Hematopoietic multipotent progenitor cell treated with erythropoietin and hydrocortisone succinate and interleukin-3 and kit ligand, for 8 days (in vitro differentiated cells): ENCODE measurements at places on chromosomes 2 and 18.

DNA sequence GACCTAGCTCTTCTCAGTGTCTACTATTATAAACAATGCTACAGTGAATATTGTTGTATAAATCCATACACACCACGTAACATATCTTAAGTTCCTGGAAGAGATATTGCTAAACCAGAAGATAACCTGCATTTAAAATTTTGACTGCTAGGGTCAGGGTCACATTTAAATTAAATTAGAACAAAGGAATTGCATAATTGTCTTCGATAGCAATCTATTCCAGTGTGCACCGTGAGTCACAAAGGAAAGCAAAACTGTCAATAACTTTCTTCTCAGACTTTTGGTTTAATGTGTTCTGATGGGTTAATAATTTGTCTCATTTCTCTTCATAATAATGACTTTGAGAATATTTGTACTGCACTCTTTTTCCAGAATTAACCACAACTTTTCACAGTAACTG, 4.2 kb downstream of the GEN1 start:
- DNase-seq = no peak

DNA sequence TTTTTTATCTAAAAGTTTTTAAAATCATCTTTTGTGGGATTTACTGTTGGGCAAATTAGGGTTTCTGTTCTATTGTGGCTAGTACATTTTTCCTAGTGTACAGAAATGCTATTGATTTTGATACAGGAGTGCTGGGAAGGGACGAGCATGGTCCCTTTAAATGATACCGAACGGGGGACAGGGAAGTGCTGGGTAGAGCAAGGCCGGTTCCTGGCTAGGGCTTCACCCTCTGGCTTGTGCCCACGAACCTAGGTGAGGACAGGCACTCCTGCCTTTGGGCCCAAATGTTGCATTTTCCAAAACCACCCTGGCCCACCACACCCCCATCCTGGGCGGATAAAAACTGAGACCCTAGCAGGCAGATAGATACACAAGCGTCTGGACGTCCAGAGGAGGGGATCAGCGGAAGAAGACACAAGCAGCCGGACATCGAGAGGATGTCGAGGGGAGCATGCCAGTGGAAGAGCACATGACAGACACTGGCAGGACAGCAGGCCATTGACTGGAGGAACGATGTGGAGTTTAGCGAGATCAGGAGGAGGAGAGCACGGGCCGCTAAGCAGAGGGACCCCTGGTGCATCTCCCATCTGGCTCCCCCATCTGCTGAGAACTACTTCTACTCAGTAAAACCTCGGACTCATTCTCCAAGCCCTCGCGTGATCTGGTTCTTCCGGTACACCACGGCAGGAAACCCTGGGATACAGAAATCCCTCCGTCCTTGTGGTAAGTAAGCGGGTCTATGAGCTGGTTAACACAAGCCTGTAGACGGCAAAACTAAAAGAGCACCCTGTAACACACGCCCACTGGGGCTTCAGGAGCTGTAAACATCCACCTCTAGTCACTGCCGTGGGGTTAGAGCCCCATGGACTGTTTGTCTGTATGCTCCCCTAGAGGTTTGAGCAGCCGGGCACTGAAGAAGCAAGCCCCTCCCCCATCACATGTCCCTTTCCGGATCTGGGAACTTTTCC, 13.5 kb upstream of the CALCRL start:
- DNase-seq = no peak

GRCh38 chr2:97966545-97967215, 29.1 kb downstream of the TMEM131 start:
- DNase-seq = no peak

GRCh38 chr2:219171231-219171651, 1.4 kb upstream of the SLC23A3 start:
- peak; percentile 65 for DNase-seq

DNA sequence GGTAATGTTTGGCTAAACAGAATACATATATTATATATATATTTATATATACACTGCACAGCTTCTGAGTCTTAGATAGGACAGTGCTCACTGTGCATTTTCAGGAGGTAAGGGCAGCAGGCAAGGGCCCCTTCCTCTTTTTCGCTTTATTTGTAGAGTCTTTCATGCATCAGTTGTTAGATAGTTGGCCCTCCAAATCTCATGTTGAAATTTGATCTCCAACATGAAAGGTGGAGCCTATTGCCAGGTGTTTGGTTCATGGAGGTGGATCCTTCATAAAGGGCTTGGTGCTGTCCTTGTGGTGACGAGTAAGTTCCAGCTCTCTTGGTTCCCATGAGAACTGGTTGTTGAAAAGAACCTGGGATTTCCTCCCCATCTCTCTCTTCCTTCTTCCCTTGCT, 48.1 kb downstream of the TSN start:
- no peak for DNase-seq

GRCh38 chr2:8993902-8994278, 9.6 kb downstream of the MBOAT2 start:
- DNase-seq = no peak

- DNase-seq = no peak
Measured at GRCh38 chr2:150424406-150424805, 63.1 kb downstream of the RND3 start.

- DNase-seq = peak; percentile 60
Measured at GRCh38 chr2:152166633-152167032, 8.9 kb downstream of the STAM2 start.
